ENCODE measurements at places on chromosomes 1 and 21.

DNA sequence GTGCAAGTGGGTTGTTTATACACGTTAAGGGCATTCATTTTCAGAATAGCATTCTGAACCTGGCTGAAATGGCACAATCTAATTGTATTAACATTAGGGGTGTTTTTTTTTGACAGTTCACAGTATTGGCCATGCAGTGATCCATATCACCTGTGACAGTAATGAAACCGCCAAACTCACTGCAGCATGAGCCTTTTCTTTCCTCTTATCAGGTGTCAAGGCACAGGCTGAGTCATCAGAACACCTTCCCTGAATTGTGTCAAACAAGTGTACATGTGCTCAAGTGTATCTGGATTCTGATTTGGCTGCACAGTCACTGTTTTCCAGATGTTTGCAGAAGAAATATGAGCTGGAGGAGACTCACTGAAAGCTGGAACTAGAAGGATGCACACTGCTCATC, 47.7 kb upstream of the C8B start:
- no peak for DNase-seq

DNA sequence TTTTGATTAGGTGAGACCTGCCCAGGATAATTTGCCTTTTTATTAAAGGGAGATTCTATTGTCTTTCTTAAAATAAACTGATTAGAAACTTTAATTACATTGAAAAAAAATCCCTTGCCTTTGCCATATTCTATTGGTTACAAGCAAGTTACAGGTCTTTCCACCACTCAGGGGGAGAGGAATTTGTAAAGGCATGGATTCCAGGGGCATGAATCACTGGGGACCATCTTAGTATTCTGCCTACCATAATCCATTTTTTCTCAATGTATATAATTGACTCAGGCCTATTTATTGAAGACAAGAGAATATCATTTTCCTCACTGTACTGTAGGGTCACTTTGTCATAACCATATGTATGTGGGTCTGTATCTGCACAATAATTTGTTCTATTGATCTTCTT, 124.3 kb upstream of the PDE4B start:
- no peak for DNase-seq

DNA sequence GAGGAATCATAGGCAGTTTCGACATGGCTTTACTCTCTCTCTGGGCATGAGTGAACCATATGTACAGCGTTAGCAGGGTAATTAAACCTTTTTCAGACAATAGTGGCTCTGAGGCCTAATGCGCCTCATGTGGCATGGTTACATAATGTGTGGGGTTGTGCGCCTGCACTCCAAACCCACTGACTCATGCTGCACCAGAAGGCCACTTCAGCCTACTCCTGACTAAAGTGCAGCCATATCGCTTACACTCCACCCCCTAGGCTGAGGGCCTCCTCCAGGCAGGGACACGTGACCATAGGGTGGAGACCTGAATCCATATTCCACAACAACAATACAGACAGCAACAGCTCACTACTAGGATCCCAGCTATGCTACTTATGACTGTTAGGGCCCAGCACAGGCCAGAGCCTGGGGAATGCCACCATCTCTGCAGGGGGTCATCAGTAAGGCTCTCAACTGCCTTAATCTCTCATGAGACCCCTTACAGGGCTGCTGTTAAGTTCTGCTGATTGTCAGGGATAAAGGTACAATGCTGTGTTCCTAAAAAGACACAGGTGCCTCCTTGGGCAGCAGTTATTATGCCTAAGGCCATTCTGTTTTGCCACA, 13.4 kb upstream of the ODF2L start:
- no peak for DNase-seq

DNA sequence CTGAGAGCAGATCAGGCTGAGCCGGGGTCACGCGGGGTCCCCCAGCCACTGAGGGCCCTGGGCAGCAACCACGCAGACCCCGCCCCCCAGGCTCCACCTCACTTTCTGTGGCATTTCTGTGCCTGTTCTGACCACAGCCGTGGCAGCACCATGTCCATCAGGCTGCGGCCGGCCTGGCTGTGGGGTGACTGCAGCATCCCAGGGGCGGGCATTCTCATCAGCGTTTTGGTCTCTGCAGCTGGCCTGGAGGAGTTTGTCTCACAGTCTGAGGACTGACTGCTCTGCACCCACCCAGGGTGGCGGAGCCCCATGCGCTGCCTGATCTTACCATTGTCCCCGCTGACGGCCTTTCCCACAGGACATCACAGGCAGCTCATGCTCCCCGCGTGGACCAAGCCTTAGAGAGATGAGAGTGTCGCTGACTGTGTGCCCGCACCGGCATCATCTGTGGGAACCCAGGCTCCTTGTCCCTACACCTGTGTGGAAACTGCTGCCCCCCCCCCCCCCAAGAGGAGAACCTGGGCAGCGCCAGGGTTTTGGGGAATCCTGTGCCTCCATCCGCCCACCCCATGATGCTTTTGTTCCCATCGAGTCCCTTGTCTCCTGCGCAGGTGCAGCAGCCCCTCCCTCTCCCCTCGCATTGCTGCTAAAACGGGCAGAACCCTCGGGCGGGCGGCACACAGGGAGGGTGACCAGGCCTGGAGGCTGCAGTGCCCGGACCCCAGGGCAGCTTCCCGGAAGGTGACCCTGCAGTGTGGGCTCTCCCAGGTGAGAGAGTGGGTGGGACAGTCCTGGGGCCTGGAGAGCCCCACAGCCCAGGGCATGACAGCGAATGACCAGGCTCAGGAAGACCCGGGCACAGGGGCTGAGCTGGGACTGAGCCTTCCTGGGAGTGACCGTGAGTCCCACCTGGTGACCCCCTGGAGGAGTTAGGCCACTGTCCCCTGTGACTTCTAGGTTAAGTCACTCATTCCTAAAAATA, 1.8 kb downstream of the KRTAP10-1 start:
- DNase-seq: no peak

DNA sequence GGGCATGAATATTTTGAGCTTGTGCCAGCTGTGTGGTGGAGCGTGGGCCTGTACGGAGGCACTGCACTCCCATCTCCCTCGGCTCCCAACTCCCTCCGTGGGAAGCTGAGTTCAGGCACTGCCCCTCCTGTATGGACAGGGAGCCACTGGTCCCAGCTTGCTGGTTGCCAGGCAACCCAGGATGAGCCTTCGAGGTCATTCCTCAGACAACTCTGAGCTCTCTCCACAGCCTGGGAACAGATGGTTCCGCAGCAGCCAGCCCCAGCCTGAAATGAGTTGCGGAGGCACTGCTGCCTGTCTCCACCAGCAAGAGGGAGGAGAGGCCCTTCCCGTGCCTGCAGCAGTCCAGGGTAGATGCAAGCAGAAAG, 58.4 kb upstream of the TENT5B start:
- peak; percentile 28 for DNase-seq

GRCh38 chr1:24074817-24075589, 36.9 kb downstream of the MYOM3 start:
- no peak for DNase-seq

GRCh38 chr1:198934901-198935305, 296.1 kb downstream of the PTPRC start:
- no peak for DNase-seq

GRCh38 chr1:19338323-19338762, 26.2 kb downstream of the SLC66A1 start:
- no peak for DNase-seq

GRCh38 chr1:23291706-23292105, 52.4 kb downstream of the HNRNPR start:
- no peak for DNase-seq

GRCh38 chr1:234498448-234499118, 19.6 kb upstream of the TARBP1 start:
- DNase-seq: no peak

GRCh38 chr1:9721606-9722377, 70.3 kb downstream of the PIK3CD start:
- DNase-seq: no peak

DNA sequence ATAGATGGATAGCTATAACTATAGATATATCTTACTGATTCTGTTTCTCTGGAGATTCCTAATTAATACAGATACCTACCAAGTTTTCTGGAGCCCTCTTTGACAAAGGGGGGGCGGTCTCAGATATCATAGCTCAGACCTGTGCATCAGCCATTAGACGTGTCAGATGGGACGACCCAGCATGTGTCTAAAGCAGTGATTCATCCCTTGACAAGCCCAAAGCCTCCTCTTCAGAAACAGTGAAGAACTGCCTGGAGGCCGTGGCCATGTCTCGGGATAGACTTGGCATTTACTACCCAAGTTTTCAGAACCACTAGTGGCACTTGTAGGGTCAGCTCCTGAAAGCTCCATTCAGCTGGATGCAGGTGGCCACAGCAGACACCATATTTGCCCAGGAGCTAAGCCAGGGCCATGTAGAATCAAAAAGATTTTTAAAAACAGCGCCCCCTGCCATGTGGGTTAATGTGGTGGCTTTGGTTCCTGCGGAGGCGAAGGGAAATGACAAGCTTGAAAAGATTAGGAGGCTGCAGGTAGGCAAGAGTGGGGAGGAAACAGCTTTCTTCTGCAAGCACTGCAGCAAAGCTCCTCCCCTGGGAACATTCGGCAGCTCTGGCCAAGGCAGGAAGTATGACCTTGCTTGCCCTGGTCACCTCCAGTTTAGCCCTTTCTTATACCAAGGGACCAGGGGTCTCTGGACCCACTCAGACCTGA, 82.2 kb downstream of the FBXO2 start:
- DNase-seq: no peak

DNA sequence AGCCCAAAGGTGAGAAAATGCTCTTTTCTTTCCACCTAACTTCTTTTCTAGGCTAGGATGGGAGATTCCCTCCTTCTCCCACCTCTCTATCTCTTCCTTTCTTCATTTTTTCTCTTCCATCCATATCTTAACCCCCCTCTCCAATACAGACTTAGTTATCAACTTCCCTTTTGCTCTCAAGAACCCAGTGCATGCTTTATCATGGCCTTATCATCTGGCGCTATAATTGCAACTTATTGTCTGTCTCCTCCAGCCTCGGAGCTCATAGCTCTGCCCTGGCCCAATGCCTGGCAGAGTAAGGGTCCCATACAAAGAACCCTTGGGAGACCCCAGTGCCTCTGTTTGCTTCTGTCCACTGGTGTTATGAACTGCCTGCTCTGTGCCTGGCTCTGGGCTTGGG, 71.0 kb upstream of the NFASC start:
- no peak for DNase-seq

DNA sequence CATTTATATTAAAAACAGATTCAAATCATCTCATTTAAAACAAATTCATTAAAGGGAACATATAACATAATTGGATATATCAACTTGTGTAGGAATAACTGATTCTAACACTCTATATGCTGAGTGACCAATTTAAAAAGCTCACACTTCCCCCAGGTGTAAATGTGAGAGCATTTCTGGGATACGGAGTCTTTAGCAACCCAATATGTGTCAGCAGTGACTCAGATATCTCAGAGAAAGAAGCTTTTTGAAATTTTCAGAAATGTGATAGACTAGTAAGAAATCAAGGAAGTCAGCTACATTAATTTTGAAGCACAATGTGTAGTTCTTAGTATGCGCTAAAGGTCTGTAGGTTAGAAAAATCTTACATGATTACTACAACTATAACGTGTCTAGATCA, 87.9 kb upstream of the SERTAD4 start:
- DNase-seq: no peak

DNA sequence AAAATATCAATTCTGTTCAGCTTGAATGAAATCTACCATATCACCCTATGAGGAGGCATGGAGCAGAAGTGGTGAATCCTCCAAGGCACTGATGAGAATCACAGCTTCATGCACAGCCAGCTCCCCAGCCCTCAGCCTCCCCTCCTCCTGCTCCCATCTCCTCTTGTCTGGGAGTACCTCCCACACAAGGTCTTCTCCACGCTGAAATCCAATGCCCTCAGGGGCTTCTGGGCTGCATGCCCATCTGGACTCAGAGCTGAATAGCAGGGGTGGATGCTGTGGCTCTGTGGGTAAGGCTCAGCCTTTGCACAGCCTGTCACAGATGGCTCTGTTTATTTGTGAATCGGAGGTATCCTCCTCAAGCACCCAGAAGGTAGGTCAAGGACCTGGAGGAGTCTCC, 48.6 kb downstream of the KCNC4 start:
- DNase-seq: no peak

GRCh38 chr1:78047106-78047505, 1.3 kb downstream of the GIPC2 start:
- DNase-seq: no peak

DNA sequence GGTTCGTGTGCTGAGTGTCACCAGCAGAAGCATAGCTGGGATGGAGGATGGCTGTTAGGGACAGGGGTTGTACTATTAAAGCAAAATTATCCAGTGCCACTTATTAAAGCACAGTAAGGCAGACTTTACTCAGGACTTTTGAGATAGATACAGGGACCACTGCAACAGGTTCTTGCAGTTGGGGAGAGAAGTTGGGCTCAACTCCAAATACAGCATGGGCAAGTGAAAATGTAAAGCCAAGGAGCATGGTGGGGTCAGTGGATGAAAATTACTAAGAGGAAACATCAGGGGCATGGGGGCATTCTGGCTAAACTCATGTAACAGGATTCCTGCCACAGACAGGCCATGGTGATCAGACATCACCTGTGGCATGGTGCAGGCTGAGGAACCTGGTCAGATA, 15.0 kb upstream of the REN start:
- DNase-seq: no peak

- DNase-seq: no peak
Measured at GRCh38 chr21:21010698-21011097, 12.5 kb downstream of the NCAM2 start.

DNA sequence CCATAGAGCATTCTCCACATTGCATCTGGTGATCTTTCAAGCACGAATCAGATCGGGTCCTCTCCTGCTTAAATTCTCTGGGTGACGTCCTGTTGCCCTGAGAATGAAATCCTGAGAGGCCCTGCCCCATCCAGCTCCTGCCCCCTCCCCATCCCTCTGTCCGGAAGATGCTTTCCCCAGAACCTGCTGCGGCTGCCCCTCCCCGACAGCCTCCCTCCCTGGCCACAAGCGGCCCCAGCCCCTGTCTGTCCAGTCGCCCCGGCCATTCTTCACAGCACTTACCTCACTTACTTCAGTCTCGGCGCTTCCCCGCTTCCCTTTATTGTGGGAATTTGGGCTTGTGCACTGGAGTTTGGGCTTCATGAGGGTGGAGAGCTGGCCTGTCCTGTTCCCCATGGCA, 40.3 kb downstream of the TAS1R2 start:
- DNase-seq: no peak

DNA sequence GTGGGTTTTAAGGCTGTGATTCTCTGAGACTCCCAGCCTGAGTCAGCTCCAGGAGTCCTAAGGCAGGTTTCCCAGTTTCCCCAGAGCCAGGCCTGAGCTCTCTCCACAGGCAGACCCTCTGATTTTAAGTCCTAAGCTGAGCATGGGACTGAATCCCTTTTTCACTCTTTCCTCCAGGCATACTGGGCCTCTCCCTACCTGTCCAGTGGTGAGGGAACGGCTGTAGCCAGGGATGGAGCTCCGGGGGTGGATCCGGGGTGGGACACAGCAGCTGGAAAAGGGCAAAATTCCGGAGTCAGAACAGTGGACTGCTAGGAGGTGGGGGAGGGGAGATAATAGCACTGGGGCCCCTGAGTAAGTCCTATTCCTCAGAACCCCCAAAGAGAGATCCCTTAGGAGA, 30.0 kb downstream of the DLGAP3 start:
- no peak for DNase-seq

GRCh38 chr21:30337772-30338171, 278 bp upstream of the KRTAP27-1 start:
- no peak for DNase-seq
